ENCODE measurements at places on chromosomes 4 and X.

- no peak for DNase-seq
Observed at GRCh38 chr4:35820003-35820402, 424.3 kb downstream of the ARAP2 start.

DNA sequence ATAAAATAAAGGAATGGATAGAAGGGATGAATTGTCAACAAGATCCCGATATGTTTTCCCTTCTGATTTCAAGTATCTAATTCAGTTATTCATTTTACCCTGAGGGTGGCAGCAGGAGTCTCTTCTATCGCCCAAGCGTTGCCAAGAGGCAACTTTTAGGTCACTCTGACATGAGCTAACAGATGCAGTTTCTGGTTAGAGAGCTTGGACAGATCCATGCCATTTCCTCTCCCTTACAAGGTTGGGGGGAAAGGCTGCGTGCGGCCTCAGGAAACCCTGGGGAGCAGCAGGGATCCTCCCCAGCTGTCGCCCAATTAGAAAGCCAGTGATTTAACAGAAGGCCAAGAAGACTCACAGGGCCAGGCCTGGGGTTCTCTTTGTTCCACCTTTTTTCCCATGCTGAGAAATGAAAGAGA is 35.3 kb upstream of the WAS start:
- DNase-seq = peak; percentile 15

DNA sequence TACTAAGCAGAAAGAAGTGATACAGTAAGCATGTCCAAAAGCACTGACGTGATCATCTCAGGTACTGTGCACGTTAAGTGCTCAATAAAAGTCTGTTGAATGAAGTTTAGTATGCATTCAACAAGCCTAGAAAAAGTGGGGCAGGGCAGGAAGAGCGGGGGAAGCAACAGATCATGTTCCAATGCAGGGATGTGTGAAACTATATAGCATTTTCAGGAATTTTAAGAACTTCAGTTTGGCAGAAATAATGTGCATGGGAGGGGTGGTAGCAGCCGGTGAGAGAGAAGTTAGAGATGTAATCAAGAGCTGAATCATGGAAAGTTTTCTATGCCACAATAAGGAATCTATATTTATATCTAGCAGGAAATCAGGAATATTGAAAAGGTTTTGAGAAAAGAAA is 19.2 kb upstream of the CCNA2 start:
- DNase-seq = no peak

- DNase-seq = no peak
Observed at GRCh38 chr4:116953947-116954346, 131.4 kb downstream of the TRAM1L1 start.

- no peak for DNase-seq
Observed at GRCh38 chrX:87900320-87900908, 382.8 kb downstream of the KLHL4 start.

- no peak for DNase-seq
Observed at GRCh38 chr4:177855507-177856197, 413.4 kb upstream of the AGA start.

GRCh38 chr4:15852524-15852923 is 74.4 kb downstream of the CD38 start:
- DNase-seq = no peak

DNA sequence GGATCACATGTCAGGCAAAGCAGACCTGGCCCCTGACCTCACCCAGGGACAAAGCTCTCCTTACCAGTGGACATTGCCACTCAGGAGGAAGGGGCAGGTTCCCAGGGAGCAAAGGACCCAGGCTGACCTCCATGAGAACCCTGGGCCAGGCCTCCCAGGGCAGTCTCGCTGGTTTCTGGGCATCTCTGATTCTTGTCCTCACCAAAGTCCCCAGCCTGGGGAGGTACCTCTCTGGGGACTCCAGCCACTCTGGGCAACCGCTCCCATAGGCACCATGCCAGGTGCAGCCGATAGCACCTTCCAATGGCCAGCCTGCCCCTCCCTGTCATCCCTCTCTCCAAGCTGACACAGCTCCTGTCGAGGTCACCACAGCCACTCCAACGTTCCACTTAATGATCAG is 7.9 kb downstream of the EVC2 start:
- no peak for DNase-seq

DNA sequence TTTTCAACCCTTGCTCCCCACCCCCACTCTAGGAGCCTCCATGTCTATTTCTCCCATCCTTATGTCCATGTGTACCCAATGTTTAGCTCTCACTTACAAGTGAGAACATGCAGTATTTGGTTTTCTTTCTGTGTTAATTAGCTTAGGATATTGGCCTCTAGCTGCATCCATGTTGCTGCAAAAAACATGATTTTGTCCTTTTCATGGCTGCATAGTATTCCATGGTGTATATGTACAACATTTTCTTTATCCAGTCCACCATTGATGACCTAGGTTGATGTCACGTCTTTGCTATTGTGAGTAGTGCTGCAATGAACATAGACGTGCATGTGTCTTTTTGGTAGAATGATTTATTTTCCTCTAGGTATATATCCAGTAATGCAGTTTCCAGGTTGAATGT is 472.8 kb downstream of the ZNF674 start:
- DNase-seq = no peak

DNA sequence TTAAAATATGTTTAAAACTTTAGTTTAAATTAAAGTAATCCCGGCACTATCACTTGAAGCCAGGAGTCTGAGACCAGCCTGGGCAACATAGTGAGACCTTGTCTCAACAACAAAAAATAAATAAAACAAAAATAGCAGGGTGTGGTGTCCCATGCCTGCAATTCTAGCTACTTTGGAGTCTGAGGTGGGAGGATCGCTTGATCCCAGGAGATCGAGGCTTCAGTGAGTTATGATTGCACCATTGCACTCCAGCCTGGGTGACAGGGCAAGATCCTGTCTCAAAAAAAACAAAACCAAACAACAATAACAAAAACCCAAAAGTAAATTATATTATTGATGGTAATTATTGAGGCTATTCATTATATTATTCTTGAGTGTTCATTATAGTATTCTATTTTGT is 9.9 kb upstream of the PDLIM5 start:
- no peak for DNase-seq

DNA sequence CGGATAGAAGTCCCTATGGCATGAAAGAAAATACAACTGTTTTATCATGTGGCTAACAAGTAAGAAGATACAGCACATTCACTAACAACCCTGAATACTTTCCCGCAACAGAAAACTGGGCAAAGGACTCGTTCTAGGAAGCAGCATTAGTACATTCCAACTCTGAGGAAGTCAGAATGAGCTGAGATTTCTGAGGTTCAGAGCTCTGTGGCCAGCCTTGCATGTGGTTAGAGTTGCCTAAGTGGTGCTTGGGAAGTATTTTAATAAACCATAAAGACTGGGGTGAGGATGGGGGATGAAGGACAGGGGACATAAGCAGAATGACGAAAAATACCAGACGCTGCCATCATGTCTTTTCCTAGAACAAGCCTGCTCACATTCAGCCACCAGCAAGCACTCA is 82.2 kb downstream of the EFHC2 start:
- no peak for DNase-seq

GRCh38 chr4:184955636-184956035 is 62.7 kb upstream of the HELT start:
- DNase-seq = no peak

DNA sequence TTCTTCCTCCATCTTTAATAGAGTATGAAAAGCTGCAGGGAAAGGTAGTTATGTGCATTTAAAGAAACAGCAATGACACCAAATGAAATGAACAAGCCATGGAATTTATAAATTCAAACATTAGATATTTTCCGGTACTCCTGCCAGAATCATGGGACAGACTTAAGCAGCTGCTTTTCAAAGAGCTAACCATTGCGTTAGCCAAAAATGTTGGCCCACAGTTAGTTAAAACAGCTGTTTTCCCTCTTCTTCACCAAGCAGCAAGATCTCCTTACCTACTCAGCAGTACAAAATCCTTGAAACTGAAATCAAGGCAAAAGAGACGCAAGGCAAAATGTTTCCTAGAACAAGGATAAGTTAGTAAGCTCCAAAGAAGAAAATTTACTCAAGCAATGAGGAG is 64.0 kb downstream of the MANBA start:
- DNase-seq = no peak

DNA sequence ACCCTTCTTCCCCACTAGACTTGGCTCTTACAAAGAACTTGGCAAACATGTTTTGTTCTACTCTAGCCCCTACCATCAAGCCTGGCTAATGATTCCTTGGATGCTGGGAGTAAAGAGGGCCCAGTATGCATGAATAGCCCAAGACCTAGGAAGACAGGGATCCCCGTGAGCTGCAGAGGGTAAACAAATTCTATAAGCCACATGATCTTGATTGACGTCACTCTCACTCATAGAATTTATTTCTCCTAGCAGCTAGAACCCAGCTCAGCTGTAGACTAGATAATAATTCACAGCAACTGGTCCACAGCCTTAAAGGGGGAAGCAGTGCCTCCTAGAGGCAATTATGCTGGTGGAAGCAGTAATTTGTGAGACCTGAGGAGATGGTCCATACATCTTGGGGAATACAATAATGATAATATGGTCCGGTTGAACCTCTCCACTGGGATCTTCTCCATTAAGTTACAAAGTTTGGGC is 16.1 kb upstream of the USO1 start:
- no peak for DNase-seq

- peak; percentile 56 for DNase-seq
Observed at GRCh38 chrX:17597836-17598439, 139.4 kb upstream of the SCML1 start.

GRCh38 chrX:139187738-139188137 is 342.8 kb upstream of the F9 start:
- no peak for DNase-seq

GRCh38 chr4:1683736-1684505 is at the start of gene FAM53A:
FAM53A (minus strand) TSS chr4:1684313; CDS start chr4:1668741, 15,572 bp downstream.
- peak; percentile 58 for DNase-seq

GRCh38 chr4:6198768-6199421 is 1.5 kb downstream of the JAKMIP1 start:
- no peak for DNase-seq

- no peak for DNase-seq
Observed at GRCh38 chr4:122673252-122673651, 52.4 kb upstream of the IL21 start.

DNA sequence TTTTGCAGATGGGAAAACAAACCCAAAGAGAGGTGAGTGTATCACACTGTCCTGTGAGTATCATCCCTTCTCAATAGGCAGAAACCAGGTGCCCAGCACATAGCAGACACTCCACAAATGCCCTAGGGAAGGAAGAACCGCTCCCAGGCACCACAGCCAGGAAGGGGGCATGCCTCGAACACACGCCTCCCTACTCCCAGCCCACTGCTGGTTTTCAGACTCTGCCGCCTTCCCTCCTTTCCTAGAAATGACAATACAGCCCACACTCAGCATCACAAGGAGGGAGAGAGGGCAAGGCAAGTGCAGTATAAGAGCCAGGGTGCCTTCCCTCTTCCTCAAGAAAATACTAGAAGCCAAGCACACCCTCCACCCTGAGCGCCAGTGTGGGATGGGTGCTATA is 16.2 kb downstream of the JAKMIP1 start:
- DNase-seq = no peak

- DNase-seq = no peak
Observed at GRCh38 chr4:112296949-112297880, at the start of gene ALPK1. ALPK1 (plus strand) TSS chr4:112297369.

- no peak for DNase-seq
Observed at GRCh38 chr4:95998311-95998710, 158.4 kb downstream of the PDHA2 start.

GRCh38 chrX:78957768-78958130 is 12.6 kb downstream of the P2RY10 start:
- DNase-seq = no peak

DNA sequence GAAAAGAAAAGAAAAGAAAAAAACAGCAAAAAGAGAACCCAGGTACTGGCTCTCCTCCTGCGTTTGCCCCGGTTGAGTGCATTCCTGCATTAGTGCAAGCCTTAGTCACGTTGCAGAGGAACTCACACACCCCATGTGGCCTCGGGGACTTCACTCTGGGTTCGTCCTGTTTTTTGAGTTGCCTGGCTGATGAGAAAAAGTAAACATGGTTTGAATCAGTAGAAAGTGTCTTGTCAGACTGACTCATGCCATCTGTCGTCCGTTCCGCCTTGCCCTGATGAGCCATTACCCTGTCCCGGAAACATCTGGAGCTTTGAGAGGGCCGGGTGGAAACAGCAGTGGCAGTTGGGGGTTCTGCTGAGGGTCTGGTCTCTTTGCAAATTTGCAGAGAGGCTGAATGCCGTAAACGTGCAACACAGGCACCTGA is 16.3 kb downstream of the CD99 start:
- DNase-seq = peak; percentile 51

- DNase-seq = no peak
Observed at GRCh38 chr4:61772126-61772525, 572.0 kb downstream of the ADGRL3 start.

- DNase-seq = no peak
Observed at GRCh38 chrX:69144838-69145680, 20.2 kb downstream of the PJA1 start.

DNA sequence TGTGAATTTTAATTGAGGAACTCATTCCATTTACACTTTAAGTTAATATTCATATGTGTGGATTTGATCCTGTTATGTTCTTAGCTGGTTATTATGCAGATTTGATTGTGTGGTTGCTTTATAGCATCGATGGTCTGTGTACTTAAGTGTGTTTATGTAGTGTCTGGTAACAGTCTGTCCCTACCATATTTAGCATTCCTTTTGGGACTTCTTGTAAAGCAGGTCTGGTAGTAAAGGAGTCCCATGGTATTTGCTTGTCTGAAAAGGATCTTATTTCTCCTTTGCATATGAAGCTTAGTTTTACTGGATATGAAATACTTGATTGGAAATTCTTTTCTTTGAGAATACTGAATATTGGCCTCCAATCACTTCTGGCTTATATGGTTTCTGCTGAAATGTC is 76.6 kb downstream of the KLF8 start:
- DNase-seq = no peak

DNA sequence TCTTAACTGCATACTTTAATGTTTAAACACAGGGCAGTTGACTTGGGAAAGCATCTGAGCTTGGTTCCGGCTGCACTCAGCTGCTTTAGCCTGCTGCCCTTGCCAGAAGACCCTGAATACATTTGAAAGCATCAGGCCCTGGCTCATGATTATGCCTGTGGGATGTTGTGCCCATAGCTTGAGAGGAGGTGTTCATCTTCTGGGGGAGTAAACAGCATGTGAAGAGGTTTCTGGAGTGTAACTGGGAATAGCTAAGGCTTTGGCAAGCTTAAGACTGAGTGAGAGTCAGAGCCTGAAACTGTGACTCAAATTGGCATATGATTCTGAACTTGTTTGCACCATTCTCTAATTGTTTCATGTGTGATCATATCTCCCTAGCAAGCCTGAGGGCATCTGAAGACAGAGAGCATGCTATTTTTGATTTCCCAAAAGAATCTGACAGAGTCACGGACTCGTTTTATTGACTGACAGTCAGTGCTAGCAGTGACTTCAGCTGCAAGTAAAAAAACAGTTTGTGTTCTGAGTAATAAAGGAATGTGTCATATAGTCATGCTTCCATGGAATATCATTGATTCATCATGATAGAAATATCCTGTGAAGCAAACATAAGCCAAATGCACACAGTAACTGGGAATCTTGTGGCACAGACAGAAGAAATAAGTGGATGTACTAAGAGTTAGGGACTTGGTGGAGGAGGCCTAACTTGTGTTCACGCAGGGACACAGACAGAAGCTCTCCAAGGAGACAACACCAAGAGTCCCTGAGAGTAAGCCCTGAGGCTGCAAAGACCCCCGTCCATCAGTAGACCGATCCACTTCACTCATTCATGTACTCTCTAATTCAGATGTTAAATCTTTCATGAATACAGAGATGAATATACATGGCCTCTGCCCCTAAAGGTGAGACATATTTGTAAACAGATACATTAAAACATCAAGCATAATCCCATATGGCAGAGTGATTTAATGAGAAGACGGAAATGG is 100.7 kb downstream of the SYNPO2 start:
- DNase-seq = no peak

Measured in smooth muscle cell of the brain vasculature (primary cell).